CD4-positive, alpha-beta T cell treated with Interleukin-4 for 1 hour (primary cell): ENCODE measurements at places on chromosomes 1 and 21.

DNA sequence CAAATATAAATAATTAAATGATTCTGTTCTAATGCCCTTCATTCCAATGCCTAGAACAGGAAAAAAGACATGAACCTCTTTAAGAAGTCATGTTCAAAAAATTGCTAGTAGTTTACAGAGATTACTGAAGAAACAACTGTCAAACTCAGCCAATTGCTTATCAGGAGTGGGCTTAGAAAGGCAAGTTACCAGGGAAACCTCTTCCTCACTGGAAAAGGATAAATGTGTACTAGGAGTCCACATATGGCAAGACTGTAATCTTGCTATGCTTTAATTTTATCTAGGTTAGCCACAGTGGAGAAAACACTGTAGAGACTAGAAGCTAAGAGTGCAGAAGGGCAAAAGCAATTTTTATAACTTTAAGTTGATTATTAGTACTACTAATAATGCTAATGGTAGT, 42.1 kb upstream of the DEPDC1 start:
- DNase-seq, result no peak

GRCh38 chr1:218064426-218064825, 220.7 kb upstream of the RRP15 start:
- no peak for DNase-seq

DNA sequence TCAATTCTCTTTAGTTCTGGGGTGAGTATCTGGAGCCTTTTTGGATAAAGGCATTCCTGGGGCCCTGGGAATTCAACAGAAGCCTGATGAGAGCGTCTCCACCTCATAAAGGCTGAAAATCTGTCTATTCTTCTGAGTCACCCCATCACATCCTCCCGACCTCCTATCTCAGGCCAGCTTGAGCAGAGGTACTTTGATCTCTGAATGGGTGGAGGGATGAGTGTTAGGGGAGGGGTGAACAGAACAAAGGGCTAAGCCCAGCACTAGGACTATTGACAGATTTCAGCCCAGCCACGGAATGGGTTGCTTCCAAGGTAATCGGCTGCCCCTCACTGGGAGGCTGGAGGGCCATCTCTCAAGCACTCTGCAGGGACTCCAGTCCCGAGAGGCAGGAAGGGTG, 2.5 kb upstream of the MYBPH start:
- no peak for DNase-seq

DNA sequence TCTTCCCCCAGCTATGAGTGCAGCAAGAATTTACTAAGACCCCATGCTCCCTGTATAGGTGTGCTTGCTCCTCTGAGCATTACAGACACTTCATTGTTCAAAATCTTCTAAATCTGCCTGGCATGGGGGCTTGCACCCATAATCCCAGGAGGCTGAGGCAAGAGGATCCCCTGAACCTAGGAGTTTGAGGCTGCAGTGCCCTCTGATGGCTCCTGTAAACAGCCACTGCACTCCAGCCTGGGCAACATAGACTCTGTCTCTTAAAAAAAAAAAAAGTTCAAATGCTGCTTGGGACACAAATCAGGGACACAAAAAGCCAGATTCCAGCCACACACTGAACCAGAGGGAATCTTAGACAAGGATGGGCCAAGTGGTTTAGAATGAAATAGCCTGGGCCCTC, 3.4 kb upstream of the ACOT7 start:
- no peak for DNase-seq

DNA sequence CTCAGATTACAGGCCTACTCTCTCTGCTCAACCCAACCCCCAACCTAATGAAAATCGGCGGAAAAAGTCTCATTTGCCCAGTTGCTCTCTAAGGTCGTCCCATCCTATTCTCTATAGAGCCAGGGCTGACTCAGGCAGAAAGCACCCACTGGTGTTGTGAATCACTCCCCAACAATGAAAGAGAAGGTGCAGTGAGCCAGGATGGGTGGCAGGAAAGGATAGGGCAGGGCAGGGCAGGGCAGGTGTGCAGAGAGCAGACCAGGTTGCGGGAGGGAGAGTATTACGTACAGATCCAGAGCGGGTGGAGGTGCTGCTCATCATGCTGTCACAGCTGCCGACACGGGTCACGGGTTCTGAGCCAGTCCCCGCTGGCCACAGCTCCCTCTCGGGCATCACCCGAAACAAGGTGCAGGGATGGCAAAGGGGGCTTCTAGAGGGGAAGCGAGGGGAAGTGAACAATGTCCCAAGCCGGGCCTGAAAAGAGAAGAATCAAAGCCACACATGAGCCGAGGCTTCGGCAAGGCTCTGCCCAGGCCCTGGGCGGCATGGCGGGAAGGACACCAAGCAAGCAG, 5.3 kb downstream of the C1orf116 start:
- DNase-seq, result no peak
